ENCODE measurements at places on chromosomes 6 and 20. TPM values are rescaled to one million over a fixed set of nuclear protein-coding genes. Genes with fewer than 3 reads are reported as not detected.

Gene LY6G5C
- 8.8 TPM for total RNA-seq

Gene ADGRB3
- not detected for total RNA-seq

Gene C20orf204
- total RNA-seq, result 2.4 TPM

Gene ISM1
- not detected for total RNA-seq

Gene MYCT1
- total RNA-seq, result not detected

Gene SLC22A7
- not detected for total RNA-seq

Gene CYP21A2
- total RNA-seq, result not detected

Gene ENPP5
- 0.14 TPM for total RNA-seq

Gene MCHR2
- total RNA-seq, result not detected

Gene GPX5
- total RNA-seq, result not detected

Gene PRSS35
- not detected for total RNA-seq

Gene ZC2HC1B
- total RNA-seq, result not detected

Measured in natural killer cell treated with Interleukin-12 subunit alpha and Interleukin-12 subunit beta and Interleukin-15 and Interleukin-18, amount 100 ng/mL, for 72 hours (primary cell).